ENCODE measurements at places on chromosomes 11 and 22.

DNA sequence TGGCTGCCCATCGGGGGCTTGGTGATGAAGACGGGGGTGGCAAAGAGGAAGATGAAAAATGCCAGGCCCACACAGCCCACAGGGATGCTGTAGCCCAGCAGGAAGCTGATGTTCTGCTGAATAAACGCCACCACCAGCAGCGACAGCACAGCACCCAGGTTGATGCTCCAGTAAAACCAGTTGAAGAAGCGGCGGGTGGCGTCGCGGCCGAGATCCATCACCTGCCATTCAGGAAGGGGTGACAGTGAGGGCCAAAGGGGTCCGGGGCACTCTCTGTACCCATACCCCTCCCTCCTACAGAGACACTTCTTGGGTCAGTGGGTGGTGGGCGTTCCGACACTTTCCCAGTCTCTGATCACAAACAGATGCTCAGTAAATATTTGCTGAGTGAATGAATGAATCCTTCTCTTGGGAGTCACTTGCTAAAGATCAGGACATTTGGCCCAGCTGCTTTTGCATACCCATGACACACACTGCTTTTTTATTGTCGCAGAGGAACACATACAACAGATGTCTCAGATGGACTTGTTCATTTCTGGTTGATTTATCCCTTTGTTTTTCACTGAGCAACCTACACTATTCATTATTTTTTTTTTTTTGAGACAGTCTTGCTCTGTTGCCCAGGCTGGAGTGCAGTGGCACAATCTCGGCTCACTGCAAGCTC is 5.2 kb downstream of the SLC15A3 start:
- DNase-seq: no peak

DNA sequence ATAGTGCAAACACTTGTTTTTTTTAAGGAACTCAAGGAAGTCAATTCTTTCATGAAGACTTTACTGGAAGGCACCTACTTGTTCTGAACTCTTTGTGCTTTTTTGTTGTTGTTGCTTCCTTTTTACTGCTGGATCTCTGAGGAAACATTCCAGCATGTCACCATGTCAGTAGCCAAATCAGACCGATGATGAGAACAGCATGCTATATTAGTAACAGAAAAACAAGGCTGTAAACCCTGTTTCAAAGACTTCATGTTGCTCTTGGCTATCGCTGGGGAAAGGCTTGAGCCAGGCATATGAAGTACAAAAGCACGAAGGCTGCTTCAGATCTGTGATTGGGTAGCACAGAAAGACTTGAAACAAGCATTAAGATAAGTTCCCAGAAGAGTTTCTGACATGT is 125.6 kb upstream of the SLC5A12 start:
- DNase-seq: no peak

- DNase-seq: no peak
These were observed 18.4 kb upstream of the CTSD start for GRCh38 chr11:1782031-1782590.

DNA sequence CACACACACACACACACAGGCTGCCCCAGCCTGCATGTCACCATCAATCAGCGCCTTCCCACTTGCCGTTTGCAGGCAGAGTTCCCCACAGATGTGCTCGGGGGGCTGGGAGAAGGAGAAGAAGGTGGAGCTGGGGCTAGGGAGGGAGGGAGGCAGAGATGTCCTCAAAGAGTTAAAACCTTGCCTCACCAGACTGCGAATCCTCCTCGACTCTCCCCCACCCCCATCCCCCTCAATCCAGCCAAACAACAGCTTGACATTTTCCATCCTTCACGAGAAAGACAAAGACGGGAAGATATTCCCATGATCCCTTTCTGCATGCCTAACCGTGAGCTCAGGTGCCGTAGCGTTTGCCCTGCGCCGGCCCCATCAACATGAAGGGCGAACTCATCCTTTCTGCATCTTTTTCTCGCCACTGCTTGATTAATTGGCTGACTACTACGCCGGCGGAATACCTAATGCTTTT is 365.5 kb downstream of the MIAT start:
- no peak for DNase-seq

DNA sequence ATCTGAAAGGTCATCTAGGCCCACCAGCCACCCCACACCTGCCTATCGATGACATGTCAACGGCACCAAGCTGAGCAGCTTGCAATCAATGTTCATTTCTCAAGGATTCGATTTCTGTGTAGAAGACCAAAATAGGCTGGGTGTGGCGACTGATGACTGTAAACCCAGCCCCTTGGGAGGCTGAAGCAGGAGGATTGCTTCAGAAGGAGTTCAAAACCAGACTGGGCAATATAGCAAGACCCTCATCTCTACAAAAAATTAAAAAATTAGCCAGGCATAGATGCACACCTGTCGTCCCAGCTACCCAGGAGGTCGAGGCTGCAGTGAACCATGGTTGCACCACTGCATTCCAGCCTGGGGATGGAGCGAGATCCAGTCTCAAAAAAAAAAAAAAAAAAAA is 108.7 kb downstream of the MICAL3 start:
- DNase-seq: no peak

- no peak for DNase-seq
These were observed 449.7 kb upstream of the DDI1 start for GRCh38 chr11:103586756-103587155.

- DNase-seq: no peak
These were observed 2.9 kb upstream of the KIRREL3 start for GRCh38 chr11:127003260-127003981.

GRCh38 chr22:25892678-25893077 is 150.7 kb downstream of the MYO18B start:
- DNase-seq: no peak

DNA sequence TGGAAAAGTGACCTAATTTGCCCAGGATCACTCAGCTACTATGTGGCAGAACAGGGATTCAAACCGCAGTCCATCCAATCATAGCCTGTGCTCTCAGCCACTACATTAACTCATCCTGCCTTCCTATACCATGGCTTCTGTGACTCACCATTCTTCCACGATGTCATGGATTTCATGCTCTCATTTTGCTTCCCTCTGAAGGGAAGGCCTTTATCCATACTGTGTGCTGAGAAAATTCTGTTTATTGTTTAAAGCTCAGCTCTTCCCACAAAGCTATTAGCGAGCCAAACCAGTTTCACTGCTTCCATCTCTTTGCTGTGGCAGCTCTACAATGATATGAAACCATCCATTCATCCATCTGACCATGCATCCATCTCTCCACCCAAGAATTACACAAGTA is 289.9 kb downstream of the TENM4 start:
- no peak for DNase-seq

DNA sequence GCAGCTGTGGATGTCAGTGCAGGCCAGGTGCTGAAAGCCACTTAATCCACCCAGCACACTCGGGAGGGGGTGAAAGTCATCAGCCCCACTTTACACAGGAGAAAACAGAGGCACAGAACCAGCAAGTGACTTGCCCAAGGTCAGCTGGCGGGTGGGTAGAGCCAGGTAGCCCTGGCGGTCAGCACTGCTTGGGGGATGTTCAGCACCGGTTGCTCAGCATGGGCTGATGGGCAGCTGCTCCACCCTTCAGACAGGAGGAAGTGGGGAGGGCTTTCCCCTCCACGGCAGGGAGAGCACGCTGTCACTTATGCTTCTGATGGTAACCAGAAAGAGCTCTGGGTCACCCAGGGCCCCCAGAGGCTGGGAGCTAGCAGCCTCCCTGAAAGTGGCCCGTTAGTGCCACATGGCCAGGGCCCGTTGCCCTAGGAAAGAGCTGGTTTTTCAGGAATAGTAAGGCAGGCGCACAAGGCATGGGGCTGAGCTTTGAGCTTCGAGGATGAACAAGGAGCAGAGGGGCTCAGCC is 417.9 kb downstream of the CTTN start:
- DNase-seq: no peak

DNA sequence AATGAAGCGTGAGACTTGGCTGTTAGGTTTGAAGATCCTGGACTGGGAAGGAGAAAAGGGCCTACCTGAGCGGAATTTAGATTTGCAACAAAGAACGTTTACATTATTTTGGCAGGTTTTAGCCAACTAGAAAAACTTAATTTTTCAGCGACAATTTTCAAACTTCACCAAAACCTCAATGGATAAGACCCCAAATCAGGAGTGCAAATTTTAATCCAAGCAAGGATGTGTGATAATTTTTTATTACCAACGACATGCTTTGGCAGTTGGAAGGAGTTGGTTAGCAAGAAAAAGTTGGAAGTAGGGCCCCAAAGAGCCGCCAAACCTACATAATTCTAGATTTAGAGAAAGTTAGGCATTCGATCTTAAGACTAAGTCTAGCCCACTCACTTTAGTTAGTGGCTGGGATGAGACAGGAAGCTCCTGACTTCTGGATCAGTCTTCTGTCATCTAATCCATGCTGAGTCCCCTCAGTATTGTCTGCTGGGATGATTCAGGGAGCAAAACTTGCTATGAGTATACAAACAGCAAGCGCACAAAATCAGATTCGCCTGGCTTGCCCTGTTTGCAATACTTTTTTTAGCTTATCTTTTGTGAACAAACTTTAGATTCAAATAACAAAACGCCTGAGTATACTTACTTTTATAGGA is 787 bp upstream of the RDX start:
- DNase-seq: no peak

DNA sequence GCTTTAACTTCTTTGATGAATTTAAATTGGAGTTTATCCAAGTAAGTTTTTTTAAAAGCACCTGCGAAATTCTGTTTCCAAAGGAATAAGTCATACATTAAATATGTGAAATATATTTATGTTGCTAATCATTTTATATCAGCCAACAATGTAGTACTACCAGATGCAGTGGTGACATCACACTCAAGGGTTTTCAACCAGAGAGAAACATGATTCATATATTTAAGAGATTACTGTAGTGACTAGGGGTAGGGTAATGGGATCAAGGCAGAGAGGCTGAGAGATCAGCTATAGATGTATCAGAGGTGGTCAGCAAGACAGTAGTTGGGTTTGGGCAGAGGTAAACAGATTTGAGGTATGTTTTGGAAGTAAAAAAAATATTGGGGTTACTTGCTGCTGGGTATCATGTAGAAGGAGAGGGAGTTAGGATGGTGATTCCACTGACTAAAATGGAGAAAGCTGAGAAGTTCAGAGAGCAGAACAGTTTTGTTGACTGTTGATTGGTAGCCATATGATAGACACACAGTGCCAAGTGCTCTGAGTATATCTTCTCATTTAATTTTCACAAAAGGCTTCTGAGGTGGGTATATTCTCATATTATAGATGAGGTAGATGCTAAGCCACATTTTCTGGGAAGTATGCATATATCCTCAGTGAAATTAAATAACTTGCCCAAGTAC is 39.4 kb downstream of the CEP57 start:
- no peak for DNase-seq

DNA sequence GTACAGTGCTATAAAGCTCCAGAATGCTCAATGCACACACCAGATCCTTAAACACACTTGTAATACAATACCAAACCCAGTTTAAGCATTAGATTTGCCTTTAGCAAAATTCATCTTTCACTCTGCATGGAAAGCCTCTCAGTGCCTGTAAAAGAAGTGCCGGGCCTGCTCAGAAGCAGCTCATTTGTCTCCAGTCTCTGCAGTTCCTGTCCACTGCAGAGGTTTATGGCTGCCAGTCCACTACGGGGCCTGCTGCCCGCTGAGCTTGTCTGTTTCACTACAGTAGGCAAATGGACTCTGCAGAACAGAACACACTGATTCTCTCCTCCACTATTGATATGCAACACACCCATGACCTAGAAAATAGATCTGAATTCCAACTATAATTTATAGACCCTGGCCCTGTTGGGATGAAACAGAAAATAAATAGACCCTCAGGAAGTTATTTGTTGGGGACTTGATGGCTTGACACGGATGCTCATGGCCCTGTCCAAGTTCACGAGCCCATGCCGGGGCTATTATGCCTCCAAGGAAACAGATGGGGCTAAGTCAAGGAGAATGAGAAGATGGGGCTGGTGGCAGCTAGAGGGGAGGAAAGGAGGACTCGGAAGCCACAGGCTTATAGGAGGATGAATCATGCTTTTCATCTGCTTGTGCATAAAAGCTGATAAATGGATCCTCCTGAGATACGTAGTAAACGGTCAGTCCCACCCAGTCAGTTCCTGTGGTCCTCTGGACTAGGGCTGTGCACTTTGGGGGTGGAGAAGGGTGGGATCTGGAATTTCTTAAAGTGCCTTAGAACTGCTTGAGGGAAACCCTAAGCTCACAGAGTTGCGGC is 416.8 kb upstream of the TENM4 start:
- DNase-seq: no peak

- DNase-seq: no peak
These were observed 8.1 kb downstream of the SCARF2 start for GRCh38 chr22:20429254-20430100.

- no peak for DNase-seq
These were observed 119.9 kb downstream of the FEZ1 start for GRCh38 chr11:125376117-125376516.

- no peak for DNase-seq
These were observed 2.9 kb upstream of the TTLL1 start for GRCh38 chr22:43092085-43092484.

DNA sequence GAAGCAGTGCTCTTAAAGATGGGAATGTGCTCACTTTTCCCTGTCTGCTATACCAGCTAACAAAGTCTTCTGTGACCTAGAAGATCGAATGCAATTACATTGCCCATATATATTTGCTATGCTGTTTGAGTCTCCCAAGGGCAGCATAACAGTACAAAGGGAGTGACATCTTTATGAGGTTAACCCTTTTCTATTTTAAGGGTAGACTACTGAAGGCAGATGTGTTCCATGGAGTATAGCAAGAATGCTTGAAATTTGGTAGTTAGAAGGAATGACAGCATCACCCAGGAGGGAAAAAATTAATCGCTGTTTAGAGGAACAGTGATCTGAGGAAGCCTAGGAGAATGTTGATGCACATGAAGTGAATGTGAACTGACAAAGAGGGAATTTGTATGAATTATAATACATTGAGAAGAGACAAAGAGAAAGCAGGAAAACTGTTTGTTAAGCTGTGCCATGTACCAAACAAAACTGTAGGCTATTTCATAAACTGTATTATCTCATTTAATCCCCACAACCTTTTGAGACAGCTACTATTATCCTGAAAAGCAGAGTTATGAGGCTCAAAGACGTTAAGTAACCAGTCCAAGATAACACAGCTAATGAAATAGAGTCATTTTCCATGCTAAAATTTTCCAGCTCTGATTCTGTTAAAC is 13.0 kb downstream of the MAML2 start:
- no peak for DNase-seq

DNA sequence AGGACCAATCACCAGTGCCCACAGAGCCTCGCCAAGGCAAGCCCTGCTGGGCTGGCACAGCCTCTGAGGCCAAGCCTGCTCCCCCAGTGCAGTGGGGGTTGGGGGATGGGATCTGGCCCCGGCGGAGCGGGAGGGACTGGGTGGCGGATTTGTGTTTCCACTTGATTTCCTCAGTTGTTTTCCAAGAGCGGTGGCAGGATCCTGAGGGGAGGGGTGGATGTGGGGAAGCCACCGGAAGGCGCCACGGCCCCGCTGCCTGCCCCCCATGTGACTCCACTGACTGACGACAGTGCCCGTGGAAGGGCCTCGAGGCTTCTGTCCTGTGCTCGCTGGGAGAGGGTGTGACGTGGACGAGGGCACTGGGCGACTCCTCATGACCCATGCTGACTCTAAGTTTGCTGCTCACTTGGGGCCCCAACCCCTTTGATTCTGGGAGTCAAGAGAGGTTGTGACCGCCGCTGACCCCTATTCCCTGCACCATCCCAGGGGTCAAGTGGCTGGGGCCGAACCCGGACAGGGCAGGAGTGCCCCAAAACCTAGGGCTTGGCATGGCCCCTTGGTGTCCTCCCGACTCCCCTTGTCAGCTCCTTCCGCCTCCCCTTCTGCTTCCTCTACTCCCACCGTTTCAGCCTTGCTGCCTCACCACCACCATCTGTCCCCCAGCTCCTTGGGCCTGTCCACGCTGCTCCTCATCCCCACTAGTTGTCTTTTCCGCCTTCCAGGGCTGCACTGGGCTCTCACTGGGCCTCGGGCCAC is 23.5 kb upstream of the PICK1 start:
- DNase-seq: no peak
